Motor neuron (in vitro differentiated cells): ENCODE measurements at places on chromosomes 5 and 9. TPM values are rescaled to one million over a fixed set of nuclear protein-coding genes. Genes with fewer than 3 reads are reported as not detected.

DNA sequence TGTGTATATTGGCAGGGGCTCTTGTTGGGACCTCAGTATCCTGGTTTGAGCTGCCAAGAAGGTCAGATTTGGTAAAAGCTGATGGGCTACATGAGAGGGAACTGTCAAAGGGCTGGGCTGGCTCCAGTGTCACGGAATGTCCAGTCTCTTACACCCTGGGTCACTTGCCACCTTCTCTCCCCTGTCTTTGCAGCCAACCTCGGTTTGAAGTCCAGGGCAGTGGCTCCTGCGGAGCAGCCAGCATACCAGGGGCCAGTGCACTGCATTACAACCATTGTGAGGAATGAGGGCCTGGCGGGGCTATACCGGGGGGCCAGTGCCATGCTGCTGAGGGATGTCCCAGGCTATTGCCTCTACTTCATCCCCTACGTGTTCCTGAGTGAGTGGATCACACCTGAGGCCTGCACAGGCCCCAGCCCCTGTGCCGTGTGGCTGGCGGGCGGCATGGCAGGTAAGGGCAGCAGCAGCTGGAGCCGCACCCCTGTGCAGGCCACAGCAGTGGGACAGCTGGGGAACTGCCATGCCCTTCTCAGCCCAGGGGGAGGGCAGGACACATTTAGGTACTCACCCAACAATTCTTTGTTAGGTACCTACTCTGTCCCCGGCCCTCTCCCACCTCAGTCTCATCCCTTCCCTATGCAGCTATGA lies 24.2 kb downstream of the IL9 start:
- ATAC-seq: no peak

GRCh38 chr9:105405514-105406131 lies 42.2 kb upstream of the FSD1L start:
- no peak for ATAC-seq

The DOLPP1 gene
- 11.3 and 11.5 TPM in 2 replicates for total RNA-seq

GRCh38 chr9:71120501-71121247 lies 747 bp downstream of the TRPM3 start:
- peak; percentile 21 for ATAC-seq

- ATAC-seq: no peak
These were observed 14.7 kb downstream of the ENC1 start for GRCh38 chr5:74625742-74626241.

DNA sequence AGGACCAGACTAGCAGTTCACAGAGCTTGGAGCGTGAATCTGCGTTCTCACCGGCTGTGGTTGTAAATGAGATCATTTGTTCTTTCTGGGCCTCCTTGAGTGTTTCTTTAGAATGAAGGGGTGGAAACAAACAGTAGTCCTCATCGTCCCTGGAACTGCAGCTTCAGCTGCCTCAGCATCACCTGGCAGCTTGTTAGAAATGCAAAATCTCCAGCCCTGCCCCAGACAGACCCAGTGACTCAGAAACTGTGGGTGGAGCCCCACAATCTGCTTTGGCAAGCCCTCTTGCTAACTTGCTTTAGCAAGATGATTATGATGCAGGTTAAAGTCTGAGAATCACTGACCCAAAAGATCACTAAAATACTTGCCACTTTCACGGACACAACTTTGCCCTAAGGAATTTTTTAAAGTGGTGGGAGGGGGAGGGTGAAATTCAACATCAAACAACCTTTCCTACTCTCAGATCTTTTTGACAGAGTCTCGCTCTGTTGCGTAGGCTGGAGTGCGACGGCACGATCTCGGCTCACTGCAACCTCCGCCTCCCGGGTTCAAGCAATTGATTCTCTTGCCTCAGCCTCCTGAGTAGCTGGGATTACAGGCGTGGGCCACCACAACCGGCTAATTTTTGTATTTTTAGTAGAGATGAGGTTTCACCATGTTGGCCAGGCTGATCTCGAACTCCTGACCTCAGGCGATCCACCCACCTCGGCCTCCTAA lies 86.0 kb downstream of the BRINP1 start:
- ATAC-seq: peak; percentile 78

DNA sequence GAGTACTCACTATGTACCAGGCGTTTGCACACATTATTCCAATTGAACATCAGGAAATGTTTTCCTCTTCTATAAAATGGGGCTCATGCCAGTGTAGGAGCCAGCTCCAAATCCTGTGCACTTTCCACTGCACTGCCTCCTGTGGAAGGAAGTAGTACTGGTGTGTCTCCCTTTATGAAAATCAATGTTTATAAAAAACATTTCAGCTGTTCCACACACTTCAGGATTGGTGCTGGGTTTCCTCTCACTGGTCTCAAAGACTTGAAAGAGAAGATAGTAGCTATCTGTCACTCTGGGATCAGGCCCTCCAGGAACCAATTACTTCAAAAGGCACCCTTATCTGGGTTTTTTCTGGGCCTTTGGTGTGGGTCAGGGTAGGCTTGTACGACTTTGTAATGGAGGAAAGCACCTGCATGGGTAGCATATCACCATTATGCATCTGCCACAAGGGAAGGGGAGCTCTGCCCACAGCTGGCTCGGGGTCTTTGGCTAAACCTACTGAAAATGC lies 32.5 kb downstream of the RAB14 start:
- peak; percentile 72 for ATAC-seq

DNA sequence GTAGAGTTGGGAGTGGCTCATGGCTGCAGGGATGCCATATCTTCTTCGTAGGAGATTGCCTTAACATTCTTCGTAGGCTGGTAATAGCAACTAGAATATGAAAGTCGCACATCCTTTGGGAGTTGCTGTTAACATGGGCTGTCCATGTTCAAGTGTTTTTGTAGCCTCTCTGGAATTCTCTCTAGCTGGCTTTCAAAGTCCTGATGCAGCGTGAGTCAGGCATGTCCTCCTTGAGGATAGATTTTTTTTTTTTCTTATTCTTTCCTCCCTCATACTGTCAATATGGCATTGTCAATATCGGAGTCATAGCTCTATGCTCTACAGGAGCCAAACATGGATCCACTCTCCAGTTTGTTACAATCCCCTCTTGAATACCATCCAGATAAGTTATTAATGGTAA lies 494.8 kb upstream of the WWC1 start:
- ATAC-seq: no peak

- no peak for ATAC-seq
These were observed 159.2 kb downstream of the ARRDC3 start for GRCh38 chr5:91223886-91224285.

DNA sequence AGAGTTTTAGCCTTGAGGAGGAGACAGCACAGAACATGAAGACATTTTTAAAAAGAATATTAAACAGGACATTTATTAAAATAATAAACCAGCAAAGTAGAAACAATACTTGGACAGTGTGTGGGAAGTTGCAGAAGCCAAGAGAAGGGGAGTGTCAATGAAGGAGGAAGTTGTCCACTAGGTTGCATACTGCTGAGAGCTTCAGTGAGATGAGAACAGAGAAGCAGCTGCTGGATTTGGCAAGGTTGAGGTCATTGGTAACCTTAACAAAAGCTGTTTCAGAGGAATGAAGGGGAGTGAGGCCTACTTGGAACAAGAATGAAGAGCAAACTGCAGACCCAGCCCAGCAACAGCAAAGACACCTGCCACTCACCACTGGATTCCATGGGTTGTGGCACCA lies 11.4 kb downstream of the BHMT start:
- no peak for ATAC-seq

GRCh38 chr9:25813478-25813877 lies 135.2 kb upstream of the TUSC1 start:
- no peak for ATAC-seq

DNA sequence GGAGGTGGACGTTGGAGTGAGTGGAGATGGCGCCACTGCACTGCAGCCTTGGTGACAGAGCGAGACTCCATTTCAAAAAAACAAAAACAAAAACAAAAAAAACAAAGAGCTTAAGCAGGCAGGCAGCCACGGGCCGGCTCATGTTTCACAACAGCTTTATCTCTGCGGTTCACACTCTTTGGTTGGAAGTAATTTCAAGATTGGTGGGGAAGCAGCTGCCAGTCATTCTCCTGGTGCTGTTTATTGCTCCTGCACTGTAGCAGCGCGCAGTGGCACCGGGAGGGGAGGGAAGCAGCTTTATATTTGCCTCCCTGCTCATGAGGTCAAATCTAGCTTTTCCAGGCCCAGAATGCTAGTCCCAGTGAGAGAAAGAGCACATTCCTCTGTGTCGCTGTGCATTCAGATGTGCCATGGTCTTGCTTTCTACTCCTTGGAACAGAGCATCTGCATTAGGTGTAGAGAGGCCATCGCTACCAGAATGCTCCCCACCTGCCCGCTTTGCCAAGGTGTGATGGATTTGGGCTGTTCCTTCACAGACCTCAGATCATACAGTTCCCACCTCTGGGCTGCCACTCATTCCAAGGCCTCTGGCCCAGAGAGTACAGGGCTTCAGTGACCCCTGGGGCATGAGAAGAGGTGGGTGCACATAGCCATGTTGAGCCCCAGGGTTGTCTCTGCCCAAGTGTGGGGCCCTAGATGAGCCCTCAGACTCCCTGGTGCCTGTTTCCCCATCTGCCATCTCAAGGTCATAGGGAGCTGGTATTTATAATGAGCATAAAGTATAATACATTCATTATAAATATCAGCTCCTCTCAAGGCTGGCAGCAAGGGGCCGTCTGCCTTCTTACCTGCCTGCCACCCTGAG lies 270.4 kb downstream of the MED10 start:
- no peak for ATAC-seq

GRCh38 chr9:131277910-131278701 lies 1.8 kb upstream of the FAM78A start:
- peak; percentile 86 for ATAC-seq

DNA sequence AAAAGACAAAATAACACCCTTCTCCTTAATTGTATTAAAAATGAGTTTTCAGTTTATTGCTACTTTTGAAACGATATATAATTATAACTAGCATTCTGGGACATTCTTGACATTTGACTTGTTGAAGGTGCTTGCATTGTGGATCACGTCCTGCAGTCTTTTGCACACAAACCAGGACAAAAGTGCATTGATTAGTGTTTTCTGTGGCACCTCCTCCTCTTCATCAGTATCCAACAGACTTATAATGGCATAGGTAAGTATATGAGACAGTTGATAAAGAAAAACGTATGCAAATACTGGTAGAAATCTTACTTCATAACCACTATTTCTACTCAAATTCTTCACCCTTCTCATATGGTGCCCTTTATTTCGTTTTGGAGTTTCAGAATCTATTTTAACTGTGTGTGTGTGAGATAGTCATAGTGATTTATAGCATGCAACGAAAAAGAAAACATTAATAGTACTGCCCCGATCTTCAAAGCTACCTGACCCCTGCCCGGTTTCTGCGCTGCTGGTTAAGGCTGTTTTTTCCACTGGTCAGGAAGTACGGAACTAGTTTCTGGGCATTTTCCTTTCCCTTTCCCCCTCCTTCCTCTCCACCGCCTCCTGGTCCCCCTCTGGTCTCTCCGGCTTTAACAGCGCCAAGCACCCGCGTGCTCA lies 639 bp upstream of the RASA1 start:
- ATAC-seq: no peak

The SLC46A2 gene
- total RNA-seq: 0.19 and 0.58 TPM in 2 replicates

GRCh38 chr5:85466423-85466822 lies 1081.7 kb upstream of the EDIL3 start:
- ATAC-seq: no peak

DNA sequence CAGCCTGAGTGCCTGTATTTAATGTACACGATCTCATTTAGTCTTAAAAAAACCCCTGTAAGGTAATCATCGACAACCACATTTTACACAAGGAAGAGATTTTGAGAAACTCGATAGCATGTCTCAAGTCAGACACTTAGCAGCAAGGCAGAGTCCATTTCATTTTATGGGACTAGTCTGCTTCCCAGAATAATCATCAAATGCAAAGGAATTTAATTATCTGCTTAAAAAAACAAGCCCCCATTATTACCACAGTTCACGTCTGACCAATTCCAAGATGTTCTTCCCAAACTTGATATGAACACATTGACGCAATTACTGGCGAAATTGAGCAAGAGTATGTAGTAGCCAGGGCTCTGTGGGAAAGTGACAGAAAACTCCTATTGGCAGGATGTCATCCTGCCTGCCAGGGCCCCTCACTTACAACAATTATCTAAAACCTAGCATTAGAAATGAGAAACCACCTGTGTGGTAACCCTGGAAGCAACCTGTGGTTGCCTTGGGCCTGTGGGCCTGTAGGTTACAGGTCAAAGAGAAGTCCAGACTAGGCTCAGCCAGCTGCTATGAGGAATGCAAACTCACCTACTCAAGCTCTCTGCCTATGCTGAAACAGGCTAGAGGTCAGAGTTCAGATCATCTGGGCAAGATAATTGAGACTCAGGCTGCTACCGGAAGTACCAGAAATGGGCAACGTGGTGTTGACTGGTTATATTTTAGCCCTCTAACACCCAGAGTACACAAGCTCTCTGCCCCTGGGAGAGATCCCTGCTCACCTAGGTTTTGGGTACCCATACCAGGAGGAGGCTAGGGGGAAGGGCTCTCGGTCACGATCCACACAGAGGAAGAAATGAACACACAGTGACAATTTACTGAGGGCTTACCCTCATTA lies 1.6 kb downstream of the B4GALT1 start:
- ATAC-seq: no peak

The DENND4C gene
- 38.7 and 40.6 TPM in 2 replicates for total RNA-seq

GRCh38 chr5:35357973-35358372 lies 127.7 kb upstream of the PRLR start:
- ATAC-seq: no peak

The ZFYVE16 gene
- total RNA-seq: 30.9 and 35.8 TPM in 2 replicates

- ATAC-seq: no peak
These were observed 8.5 kb downstream of the ZDHHC12 start for GRCh38 chr9:128715436-128715750.

- no peak for ATAC-seq
These were observed 27.8 kb upstream of the ELL2 start for GRCh38 chr5:95989283-95990048.

DNA sequence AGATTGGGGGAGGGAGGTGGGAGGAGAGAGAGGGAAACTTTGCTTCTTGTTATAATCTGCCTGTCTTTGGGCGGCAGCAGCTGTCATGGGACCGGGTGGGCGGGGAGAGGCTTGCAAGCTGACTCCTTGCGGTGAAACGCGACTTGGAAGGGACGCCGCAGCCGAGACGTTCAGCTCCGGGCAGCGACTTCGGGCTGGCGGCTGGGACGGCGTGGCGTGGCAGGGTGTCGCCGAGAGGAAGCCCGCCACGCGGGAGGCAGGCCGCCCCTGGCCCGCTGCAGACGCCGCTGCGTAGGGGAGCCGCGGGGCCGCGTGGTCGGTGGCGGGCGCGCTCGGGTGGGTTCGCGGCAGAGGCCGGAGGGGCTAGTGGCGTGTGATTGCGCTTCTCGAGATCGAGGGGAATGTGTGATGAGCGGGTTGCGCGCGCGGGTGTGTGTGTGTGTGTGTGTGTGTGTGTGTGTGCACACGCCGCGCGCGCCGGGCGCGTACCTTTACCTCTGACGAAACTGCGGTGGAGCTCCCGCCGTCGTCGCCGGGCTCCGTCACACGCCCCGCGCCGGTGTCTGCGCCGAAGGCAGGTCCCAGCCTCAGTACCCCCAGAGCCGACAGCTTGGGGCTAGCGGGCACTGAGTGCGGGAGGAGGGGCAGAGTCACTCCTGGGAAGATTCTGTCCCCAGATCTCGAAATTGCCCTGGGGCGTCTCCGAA lies 1.7 kb downstream of the PPARGC1B start:
- ATAC-seq: peak; percentile 49
